ENCODE measurements at places on chromosomes 13 and 19.

GRCh38 chr19:48348045-48348444 lies 15.7 kb downstream of the TMEM143 start:
- DNase-seq, result no peak

- DNase-seq, result no peak
Measured at GRCh38 chr13:23772717-23773116, 116.5 kb downstream of the MIPEP start.

- DNase-seq, result no peak
Measured at GRCh38 chr13:47168618-47169017, 271.8 kb upstream of the HTR2A start.

- DNase-seq, result no peak
Measured at GRCh38 chr13:102309110-102309509, 92.7 kb downstream of the FGF14 start.

DNA sequence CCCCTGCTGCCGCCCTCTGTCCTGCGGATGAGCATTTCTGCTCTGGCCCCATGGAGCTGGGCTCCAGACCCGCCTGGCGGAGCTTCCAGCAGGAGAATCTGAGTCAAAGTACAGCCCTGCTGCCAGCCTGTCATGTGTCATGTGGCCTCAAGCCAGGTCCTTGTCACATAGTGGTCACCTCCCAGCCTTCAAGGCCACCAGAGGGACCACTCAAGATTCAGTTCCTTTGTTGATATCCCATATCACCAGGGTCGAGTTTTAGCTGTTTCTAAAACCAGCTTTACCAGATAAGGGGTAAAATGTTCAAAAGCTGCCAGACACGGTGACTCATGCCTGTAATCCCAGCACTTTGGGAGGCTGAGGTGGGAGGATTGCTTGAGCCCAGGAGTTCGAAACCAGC lies 13.4 kb downstream of the THOP1 start:
- DNase-seq, result no peak

DNA sequence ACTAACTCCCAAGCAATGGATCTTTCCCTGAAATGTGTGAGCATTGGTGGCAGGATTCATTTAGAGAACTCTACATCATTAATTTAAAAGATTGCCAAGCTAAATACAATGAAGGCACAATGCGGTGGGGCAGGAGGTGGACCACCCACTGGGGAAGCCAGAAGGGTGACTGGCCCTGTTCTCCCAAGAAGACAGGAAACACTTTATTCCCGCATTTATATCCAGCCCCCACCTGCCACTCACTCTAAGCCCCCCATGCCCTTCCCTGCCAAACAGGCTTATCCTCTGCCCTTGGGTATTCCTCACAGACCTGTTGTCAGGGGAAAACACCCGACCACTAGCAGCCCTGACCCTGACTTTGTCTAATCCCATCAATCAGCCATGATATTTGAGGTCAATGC lies 189.1 kb upstream of the UBL3 start:
- DNase-seq, result no peak

- DNase-seq, result no peak
Measured at GRCh38 chr13:28761586-28761985, 42.8 kb upstream of the SLC46A3 start.

DNA sequence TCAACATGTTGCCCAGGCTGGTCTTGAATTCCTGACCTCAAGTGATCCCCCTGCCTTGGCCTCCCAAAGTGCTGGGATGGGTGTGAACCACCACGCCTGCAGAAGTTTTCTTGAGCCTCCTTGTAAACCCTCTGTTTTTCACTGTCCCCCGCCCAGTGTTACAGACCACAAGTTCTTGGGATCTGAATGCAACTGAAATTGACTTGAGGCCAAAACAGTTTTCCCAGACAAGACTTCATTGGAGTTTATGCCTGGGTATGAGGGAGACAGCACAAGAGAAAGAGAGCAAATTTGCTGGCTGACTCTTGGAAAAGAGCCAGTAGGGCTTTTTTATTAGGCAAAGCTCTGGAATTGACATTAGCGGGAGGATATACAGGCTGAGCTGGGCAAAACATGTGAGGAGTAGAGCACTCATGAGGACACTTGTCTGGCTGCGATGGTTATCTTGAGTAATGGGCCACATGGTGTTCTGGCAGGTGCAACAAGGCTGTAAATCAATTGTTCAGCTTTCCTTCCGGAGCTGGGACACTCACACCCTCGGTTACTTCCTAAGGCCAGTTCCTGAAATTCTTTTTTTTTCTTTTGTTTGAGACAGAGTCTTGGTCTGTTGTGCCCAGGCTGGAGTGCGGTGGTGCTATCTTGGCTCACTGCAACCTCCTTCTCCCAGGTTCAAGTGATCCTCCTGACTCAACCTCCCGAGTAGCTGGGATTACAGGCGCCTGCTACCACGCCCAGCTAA lies 12.7 kb upstream of the HNRNPL start:
- DNase-seq, result no peak

GRCh38 chr13:79267560-79267959 lies 138.5 kb downstream of the RBM26 start:
- DNase-seq, result no peak

- no peak for DNase-seq
Measured at GRCh38 chr19:33463199-33463598, 58.4 kb downstream of the PEPD start.

DNA sequence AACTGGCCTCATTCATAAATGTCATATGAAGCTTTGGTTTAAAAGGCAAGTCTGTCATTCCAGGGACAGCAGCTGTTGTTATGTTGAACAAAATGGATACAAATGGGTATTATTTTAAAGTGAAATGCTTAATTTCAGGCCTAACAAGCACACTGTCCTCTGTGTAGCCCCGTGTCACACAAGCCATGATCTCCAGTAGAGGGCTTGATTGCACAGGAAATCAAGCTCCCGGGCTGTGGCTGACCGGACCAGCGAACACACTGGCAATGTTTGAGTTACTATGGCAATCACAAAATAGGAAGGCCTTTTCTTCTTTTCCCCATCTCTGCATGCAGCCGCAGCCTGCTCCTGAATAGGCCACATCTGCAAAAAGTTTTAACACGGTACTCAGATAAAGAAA lies 64.0 kb upstream of the GSX1 start:
- DNase-seq, result no peak

- no peak for DNase-seq
Measured at GRCh38 chr19:22532388-22533300, 101.5 kb upstream of the ZNF492 start.
